MM.1S (cell line): ENCODE measurements at places on chromosomes 1 and 21.
A peak's percentile ranks its signal among the peaks of the same experiment; 100 is the strongest.

- no peak for DNase-seq
Observed at GRCh38 chr1:164774819-164775654, 216.1 kb downstream of the PBX1 start.

DNA sequence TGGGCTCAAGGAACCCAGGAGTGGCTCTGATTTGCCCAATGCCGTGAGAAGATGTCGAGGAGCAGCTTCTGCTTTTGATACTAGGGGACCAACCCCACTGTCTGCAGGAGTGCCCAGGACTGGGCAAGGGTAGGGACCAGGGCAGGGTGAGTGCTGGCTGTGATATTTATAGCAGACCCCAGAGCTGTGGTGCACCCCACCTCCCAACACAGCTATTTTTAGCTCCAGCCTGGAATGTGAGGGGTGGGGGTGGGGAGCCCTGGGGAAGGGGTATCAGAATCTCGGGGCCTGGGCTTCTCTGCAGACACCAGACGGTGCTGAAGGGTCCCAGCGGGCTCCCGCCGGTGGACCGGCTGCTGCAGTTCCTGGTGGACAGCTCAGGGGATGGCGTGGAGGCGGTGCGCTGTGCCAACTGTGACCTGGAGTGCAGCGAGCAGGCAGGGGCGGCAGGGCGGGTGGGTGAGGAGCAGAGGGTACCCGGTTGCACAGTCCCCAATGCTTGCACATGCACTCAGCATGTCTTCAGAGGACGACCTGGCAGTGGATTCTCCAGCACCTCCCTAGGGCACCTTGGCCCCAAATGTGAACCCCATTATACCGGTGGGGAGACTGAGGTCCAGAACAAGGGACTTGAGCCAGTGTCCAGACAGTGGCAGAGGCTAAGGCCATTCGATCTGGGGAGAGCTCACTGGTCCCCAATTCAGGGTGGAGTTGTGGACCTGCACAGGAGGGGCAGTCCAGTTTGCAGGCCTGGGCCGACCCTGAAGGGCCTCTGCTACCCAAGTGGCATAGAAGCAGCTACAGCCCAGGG lies 1.4 kb downstream of the RNF207 start:
- no peak for DNase-seq

DNA sequence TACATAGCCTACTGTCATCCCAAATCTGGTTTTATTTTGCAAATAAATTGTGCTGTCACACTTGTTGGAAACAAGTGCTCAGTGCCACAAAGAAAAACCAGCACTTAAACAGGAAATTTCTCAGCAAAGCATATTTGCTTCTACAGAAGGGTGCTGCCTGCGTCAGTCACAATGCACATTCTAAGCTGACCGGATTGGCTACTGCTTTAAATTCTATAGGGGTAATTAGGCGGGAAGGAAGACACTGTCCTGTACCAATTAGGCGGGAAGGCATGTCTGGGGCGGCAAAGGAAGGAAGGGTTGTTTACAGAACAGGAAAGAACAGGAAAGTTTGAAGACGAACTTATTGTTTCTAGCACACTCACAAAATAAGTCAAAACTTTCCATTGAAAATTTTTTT lies 2.8 kb downstream of the IFI16 start:
- peak; percentile 96 for DNase-seq

GRCh38 chr1:52672946-52673345 lies 25.2 kb downstream of the COA7 start:
- no peak for DNase-seq

DNA sequence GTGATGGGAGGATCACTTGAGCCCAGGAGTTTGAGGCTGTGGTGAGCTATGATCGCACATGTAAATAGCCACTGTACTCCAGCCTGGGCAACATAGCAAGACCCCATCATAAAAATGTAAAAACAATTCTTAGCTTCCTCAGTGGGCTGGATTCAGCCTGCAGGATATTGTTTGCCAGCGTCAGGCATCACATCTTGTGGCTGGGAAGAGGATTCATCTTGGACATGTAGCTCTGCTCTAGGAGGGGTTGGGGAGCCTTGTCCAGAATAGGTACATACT lies 19.3 kb upstream of the ST3GAL3 start:
- DNase-seq, result no peak

DNA sequence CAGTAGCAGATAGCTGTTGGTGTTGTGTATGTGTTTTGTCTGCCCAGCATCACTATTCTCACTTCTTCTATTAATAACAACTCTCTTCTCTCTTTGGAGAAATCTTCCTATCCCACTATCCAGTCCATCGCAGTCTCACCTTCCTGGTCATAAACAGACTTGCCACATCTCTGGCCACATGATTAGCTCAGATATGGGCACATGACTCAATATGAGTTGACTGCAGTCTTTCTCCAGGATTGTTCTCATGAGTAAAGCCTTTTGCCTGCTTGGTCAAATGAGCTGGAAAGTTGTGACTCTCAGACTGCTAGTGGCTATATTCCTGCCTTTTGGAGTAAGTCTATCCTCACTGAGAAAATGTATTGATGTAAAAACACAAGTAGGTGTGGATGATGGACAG lies 32.9 kb upstream of the TADA1 start:
- DNase-seq, result no peak

DNA sequence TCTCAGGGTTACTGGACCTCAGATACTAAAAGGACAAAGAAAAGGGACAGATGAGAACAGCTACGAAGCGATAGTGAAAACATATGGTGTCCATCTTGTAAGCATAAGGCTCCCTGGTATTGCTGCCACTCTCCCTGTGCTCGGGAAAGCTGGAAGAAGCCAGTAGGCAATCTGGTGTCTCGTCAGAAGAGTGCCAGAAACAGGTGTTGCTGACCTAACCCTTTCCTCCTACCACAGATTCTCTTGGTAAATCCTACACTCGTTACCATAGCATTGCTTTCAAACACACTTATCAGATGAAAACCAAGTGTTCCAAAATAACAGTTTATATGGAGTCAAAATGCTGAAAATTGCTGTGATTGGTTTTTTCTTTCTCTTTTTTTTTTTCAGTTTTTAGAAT lies 146.3 kb downstream of the NRIP1 start:
- DNase-seq, result no peak

DNA sequence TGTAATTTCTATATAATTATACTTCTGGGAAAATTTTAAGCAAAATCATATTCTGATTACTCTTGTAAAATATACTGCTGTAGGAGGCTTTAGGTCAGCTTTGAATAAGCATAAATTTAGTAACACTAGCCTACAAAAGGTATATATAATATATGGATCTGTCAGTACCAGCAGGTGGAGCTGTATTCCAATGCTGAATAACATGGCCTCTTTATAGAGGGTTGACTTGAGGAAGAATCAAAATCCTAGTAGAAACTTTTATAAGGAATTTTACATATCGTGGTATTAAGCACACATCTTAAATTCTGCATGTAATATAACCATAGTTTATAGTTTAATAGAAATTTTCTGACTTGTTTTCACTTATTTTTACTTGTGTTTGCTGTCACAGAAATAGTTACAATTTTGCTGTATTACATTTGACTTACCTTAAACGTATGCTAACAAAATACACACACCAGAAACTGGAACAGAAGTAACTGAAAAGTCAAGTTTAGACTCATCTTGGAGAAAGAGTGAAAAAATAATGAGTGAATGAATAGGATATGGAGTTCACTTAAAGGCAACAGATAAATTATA lies 79.3 kb downstream of the HMCN1 start:
- DNase-seq, result peak; percentile 51

GRCh38 chr1:2130156-2130555 lies 64.4 kb downstream of the FAAP20 start:
- DNase-seq, result no peak

DNA sequence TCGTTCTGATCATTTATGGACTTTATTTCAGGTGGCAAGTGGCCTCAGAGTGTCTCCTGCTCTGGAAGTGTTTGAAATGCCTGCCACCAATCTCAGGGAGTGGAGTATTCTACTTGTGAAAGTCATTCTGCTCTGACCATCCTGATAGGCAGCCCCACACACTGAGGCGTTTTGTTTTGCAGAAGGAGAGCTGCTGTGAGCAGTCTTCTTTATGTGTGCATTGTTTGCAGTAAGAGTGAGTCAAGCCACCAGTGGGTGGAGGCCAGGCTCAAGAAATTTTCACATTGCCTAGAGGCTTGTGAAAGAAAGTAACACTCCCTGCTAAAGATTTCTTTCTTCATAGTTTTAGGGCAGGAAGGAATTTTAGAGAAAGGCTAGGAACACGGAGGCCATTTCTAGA lies 204.4 kb downstream of the SLC35F3 start:
- no peak for DNase-seq

GRCh38 chr1:157262422-157262821 lies 124.2 kb upstream of the ETV3 start:
- DNase-seq, result no peak

GRCh38 chr1:64601207-64601606 lies 131.3 kb downstream of the CACHD1 start:
- DNase-seq, result no peak

DNA sequence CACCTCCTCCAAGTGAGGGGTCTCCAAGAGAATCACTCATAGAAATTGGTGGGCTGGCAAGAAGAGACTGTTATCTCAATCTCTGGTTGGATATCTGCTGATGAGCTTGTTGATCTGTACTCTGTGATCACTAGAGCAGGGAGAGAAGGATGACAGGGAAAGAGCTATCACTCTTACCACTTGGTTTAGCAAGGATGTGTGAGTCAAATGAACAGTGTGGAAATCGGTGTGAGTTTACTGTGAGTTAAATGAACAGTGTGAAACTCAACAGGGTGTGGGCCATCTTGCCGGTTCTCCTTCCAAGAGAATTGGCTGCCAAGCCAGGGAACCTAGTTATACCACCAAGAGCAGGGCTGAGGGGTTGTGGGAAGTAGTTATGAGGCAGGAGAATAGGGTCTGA lies 33.3 kb upstream of the CD1D start:
- no peak for DNase-seq

DNA sequence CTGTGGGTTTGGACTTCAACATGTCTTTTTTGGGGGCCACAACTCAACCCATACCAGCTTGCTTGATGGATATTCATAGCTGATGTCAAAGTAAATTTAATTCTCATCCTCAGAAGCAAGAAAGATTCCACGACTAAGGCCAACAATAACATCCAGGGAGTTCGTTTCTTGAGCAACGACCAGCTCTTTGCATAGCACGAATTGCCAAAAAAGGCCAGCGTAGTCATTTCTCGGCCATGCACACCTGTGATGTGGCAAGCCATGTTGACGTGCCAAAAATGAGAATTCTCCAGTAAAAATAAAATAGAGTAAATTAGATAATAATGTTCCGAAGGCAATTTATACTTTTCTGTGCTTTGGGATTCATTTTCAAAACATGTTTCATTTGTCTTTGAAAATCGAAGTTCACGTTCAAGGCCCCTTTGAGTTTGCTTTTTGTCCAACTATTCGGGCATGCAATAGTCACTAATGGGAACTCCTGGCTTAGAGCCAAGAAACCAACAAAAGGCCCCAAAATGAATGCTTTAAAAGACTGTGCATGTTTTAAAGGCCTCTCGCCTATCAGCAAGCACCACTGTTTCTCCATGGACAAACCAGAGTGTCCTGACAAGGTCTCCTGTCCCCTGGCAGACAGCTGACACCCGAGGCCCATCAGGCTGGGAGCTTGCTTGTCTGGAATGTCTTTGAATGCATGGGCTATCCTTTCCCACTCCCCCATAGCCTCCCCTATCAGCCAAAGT lies 14.4 kb upstream of the IGSF5 start:
- DNase-seq, result no peak

GRCh38 chr1:31757204-31757679 lies 6.9 kb downstream of the ADGRB2 start:
- no peak for DNase-seq

GRCh38 chr21:42559326-42559725 lies 45.7 kb downstream of the SLC37A1 start:
- DNase-seq, result no peak

DNA sequence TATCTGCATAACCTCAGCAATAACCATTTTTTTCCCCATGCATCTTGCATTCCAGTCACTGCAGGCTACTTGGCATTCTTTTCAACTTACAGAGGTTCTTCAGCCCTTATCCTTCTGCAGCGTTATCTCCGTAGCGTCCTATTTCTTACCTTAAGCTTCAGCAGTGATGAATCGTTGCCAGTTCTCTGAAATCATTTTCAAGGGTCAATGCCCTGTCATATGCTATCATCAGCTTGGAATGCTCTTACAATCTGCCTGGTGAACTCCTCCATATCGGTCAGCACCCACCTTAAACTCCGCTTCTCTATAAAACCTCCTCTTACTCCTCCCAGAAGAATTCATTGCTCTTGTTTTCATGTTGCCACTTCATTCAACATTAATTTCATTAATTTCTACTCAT lies 105.1 kb upstream of the DPH5 start:
- DNase-seq, result no peak

GRCh38 chr1:7442036-7442435 lies 329.1 kb upstream of the VAMP3 start:
- DNase-seq, result no peak

- no peak for DNase-seq
Observed at GRCh38 chr1:200294241-200294640, 115.6 kb downstream of the ZNF281 start.

GRCh38 chr1:41774471-41774990 lies 144.2 kb downstream of the HIVEP3 start:
- DNase-seq, result no peak

GRCh38 chr1:85199667-85200462 lies 951 bp downstream of the SYDE2 start:
- peak; percentile 53 for DNase-seq

- DNase-seq, result no peak
Observed at GRCh38 chr1:87949711-87950110, 621.0 kb downstream of the LMO4 start.

- no peak for DNase-seq
Observed at GRCh38 chr1:45141247-45142003, 65.0 kb downstream of the ZSWIM5 start.

GRCh38 chr1:228317891-228318810 lies 88.5 kb downstream of the TRIM11 start:
- DNase-seq, result no peak

DNA sequence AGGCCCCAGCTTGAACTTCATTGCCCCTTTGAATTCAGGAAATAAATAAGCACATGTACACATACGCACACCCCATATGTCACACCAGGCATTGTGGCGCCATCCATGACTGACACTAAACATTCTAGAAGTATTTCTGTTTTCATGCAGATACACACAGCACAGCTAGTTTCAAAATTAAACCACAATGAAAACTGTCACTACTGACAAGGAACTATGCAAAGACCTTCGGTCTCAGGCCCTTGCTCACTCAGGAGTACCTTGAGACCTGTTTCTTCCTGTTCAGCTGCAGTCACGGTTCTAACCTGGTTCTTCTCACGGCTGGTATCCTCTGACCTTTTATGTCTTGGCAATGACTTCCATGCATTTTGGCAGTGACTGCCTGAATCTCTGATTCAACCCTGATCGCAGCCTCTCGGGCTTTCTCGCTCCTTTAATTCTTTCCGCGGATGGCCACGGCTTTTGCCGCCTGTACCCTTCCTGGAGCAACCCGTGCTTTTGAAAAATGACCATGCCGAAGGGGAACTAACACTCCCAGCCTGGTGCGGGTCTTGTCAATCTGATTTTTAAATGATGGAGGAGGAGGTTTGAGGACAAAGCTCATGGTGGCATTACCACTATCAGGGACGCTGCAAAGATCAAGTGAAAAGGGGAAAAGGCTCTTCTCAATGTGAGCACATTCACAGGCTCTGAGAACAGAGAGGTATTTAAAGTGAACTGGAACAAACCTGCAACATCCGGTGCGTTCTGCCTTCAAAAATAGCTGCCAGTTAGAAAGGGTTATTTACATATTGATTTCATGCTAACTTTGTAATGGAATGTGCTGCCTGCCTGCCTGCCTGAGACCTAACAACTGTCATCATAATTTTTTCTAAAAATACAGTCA lies 384.6 kb downstream of the RRAGC start:
- DNase-seq, result peak; percentile 93

- no peak for DNase-seq
Observed at GRCh38 chr1:19344372-19344810, 32.3 kb downstream of the SLC66A1 start.
